NCI-H2081 treated with DMSO at 0.1 percent for 48 hours (cell line): ENCODE measurements at places on chromosomes 3 and 15.

GRCh38 chr3:42590989-42591756 is 513 bp downstream of the SS18L2 start:
- DNase-seq: no peak

- DNase-seq: no peak
Observed at GRCh38 chr15:101635944-101636727, 16.0 kb downstream of the TM2D3 start.

- DNase-seq: no peak
Observed at GRCh38 chr3:10726787-10727186, 89.2 kb upstream of the SLC6A11 start.

DNA sequence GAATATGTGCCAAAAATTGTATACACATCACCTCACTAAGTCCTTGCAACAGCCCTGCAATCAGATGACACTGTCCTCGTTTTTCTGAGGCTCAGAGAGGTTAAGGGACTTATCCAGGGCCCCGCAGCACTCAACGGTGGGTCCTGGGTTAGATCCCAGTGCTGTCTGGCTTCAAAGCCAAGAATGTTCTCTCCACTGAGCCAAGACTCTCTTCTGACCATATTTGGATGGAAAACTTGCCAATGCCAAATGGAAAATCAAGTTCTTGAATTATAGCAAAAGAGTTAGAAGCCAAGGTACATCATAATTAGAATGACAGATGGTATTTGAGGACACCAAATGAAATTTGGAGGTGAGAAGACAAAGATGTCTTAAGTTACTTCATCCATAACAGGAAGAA is 75.9 kb downstream of the NCEH1 start:
- DNase-seq: no peak

GRCh38 chr15:74815121-74815934 is 2.7 kb downstream of the LMAN1L start:
- no peak for DNase-seq

GRCh38 chr3:97991293-97991682 is 19.1 kb upstream of the RIOX2 start:
- DNase-seq: no peak

DNA sequence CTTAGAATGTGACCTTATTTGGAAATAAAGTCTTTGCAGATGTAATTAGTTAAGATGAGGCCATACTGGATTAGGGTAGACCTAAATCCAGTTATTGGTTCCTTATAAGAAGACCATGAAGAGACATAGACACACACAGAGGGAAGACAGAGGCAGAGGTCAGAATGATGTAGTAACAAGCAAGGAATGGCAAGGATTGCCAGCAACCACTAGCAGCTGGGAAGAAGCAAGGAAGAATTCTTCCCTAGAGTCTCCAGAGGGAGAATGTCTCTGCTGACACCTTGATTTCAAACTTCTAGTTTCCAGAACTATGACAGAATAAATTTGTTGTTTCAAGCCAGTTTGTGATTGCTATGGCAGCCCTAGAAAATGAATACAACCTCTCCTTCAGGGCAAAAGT is 116.7 kb downstream of the WDR76 start:
- DNase-seq: no peak
